Pancreas (tissue), 10 donors: ENCODE measurements at places on chromosomes 6 and 20.
A peak's percentile ranks its signal among the peaks of the same experiment; 100 is the strongest.

GRCh38 chr6:146827216-146827928, 228.6 kb downstream of the ADGB start:
- H3K4me1 ChIP-seq = no peaks in the 10 kb centered on the region
- no peak overlapping the region for H3K4me3 ChIP-seq
- H3K36me3 ChIP-seq = no peaks in the 10 kb centered on the region
- no peak overlapping the region for H3K27ac ChIP-seq

DNA sequence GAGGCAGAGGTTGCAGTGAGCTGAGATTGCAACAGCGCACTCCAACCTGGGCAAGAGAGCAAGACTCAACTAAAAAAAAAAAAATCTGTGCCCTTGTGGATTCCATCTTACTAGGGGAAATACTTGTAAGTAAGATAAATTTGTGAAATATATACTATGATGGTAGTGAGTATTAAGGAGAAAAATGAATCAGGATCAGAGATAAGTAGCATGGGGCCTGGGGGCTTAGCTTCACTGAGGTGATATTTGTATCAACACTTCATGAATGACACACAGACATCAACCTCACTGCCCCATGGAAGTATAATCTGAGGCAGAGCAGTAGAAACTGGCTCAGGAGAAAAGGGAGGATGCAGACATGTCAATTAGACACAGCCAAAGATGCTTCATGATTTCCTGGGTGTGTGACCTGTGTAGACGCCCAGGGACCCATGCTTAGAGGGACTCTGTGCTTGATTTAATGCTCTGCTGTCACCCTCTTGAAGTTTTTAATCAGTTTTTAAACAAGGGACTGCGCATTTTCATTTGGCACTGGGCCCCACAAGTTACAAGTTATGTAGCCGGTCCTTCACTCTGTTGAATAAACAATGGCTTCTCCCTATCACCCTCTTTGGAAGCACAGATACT, 41.9 kb downstream of the PCNA start:
- no peaks in the 10 kb centered on the region for H3K4me1 ChIP-seq
- H3K27ac ChIP-seq = peak overlapping the region; percentile 52
- no peaks in the 10 kb centered on the region for H3K36me3 ChIP-seq

DNA sequence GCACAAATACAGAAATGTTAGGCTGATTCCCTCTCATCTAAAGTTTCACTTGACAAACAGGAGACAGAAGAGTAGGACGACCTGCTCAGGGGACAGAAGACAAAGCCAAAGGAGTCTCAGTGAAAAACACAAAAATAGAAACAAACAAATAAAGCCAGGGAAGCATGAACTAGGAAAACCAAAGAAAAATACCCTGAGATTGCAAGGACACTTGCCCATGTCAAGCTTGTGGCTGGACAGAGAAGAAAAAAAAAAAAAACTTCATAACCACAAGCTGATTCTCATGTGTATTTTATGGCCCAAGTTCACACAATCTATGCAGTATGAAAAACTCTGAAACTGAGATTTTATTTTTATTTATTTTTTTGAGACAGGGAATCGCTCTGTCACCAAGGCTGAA, 85.6 kb upstream of the BEND6 start:
- H3K4me3 ChIP-seq = no peak overlapping the region
- H3K4me1 ChIP-seq = no peaks in the 10 kb centered on the region
- no peaks in the 10 kb centered on the region for H3K36me3 ChIP-seq
- DNase-seq = no peak
- no peaks in the 10 kb centered on the region for H3K27me3 ChIP-seq

GRCh38 chr6:77630014-77630413, 22.8 kb upstream of the MEI4 start:
- no peak for DNase-seq
- H3K4me3 ChIP-seq = no peak overlapping the region
- no peaks in the 10 kb centered on the region for H3K36me3 ChIP-seq
- H3K27me3 ChIP-seq = no peaks in the 10 kb centered on the region
- H3K4me1 ChIP-seq = no peaks in the 10 kb centered on the region

- H3K27me3 ChIP-seq = no peaks in the 10 kb centered on the region
- peaks cover 5% of the 10 kb centered on the region for H3K4me1 ChIP-seq
- no peak overlapping the region for H3K4me3 ChIP-seq
- H3K27ac ChIP-seq = no peak overlapping the region
- H3K36me3 ChIP-seq = no peaks in the 10 kb centered on the region
Observed at GRCh38 chr6:15355683-15356099, 109.8 kb downstream of the JARID2 start.

- no peak overlapping the region for H3K4me3 ChIP-seq
- no peak overlapping the region for H3K27ac ChIP-seq
- no peaks in the 10 kb centered on the region for H3K27me3 ChIP-seq
- DNase-seq = no peak
- H3K4me1 ChIP-seq = no peaks in the 10 kb centered on the region
Observed at GRCh38 chr6:2547355-2547754, 203.4 kb downstream of the MYLK4 start.

GRCh38 chr20:48035961-48036731, 250.9 kb upstream of the SULF2 start:
- no peak overlapping the region for H3K27ac ChIP-seq
- H3K36me3 ChIP-seq = no peaks in the 10 kb centered on the region
- H3K27me3 ChIP-seq = no peaks in the 10 kb centered on the region
- DNase-seq = no peak

DNA sequence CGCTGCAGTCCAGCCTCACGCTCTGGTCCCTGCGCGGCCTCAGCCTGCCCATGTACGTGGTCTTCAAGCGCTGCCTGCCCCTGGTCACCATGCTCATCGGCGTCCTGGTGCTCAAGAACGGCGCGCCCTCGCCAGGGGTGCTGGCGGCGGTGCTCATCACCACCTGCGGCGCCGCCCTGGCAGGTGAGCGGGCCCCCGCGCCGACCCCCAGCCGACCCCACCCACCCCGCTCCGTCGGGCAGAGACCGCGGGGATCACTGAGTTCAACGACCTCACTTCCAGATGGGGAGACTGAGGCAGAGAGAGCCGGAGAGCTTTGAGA, 545 bp downstream of the SLC35D3 start:
- peaks cover 7% of the 10 kb centered on the region for H3K4me1 ChIP-seq
- no peak for DNase-seq
- no peaks in the 10 kb centered on the region for H3K36me3 ChIP-seq
- peaks cover 4% of the 10 kb centered on the region for H3K27me3 ChIP-seq
- no peak overlapping the region for H3K27ac ChIP-seq

GRCh38 chr20:63652192-63652980, 838 bp downstream of the STMN3 start:
- H3K36me3 ChIP-seq = no peaks in the 10 kb centered on the region
- no peaks in the 10 kb centered on the region for H3K27me3 ChIP-seq
- peak overlapping the region; percentile 48 for H3K4me3 ChIP-seq
- no peak for DNase-seq
- peaks cover 7% of the 10 kb centered on the region for H3K4me1 ChIP-seq
- no peak overlapping the region for H3K27ac ChIP-seq

DNA sequence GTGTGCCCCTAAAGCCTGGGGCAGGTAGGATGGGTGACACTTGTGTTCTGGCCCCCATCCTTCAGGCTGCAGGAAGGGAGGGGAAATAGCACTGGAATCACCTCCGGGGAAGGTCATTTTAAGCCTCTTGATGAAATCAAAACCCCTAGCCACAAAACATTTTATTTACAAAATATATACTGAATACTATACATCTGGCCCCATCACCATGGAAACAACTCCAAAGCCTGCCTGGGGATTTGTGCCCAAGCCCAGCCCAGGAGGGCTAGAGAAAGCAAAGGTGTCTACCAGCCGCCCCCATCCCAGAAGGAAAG, 2.6 kb downstream of the SMIM29 start:
- no peaks in the 10 kb centered on the region for H3K36me3 ChIP-seq
- no peak overlapping the region for H3K27ac ChIP-seq
- DNase-seq = no peak
- no peaks in the 10 kb centered on the region for H3K27me3 ChIP-seq
- no peak overlapping the region for H3K4me3 ChIP-seq
- no peaks in the 10 kb centered on the region for H3K4me1 ChIP-seq

DNA sequence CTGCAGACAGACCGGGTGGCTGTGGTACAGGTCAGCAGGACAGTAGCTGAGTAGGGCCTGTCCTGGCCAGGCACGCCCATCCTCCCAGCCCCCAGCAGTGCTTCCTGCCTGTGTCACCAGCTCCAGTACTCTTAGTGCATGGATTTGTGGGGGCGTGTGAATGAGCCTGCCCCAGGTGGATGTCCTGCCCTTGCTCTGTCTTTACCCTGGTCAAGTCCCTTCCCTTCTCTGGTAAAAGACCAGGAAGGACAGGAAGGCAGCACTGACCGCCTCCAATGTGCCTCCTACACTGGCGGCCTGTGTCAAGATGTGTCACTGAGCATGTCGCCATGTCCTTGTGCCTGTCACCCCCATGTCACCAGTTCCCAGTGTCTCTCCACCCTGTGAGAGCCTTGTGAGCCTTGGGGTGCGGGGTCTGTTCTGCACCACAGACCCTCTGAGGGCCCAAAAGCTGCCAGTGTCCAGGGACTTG, 11.9 kb downstream of the TEAD3 start:
- H3K4me1 ChIP-seq = peaks cover 2% of the 10 kb centered on the region
- H3K36me3 ChIP-seq = no peaks in the 10 kb centered on the region
- no peak for DNase-seq
- no peak overlapping the region for H3K27ac ChIP-seq
- H3K4me3 ChIP-seq = no peak overlapping the region

DNA sequence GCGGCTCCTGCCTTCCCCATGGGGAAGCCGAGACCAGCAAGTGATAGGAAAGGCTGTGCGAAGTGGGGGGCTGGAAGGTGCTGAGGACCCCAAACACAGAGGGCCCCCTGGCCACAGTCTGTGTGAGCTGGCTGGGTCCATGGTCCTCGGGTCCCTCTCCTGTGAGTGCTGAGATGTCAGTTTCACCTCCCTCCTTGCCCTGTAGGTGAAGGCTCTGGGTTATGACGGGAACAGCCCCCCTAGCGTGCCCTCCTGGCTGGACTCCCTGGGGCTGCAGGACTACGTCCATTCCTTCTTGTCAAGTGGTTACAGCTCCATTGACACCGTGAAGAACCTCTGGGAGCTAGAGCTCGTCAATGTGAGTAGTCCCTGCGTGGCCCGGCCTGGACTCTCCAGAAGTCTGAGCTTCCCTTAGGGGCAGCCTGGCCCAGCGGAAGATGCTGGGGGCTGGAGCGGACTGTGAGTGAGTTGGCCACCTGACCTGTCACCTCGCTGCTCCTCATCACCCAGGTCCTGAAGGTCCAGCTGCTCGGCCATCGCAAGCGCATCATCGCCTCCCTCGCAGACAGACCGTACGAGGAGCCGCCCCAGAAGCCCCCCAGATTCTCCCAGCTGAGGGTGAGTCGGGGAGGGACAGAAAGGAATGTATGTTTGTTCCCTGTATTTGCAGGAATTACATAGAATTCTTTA, 61.7 kb downstream of the TCP11 start:
- H3K27ac ChIP-seq = no peak overlapping the region
- no peaks in the 10 kb centered on the region for H3K4me1 ChIP-seq
- peak; percentile 35 for DNase-seq
- no peaks in the 10 kb centered on the region for H3K27me3 ChIP-seq
- H3K36me3 ChIP-seq = peaks cover 46% of the 10 kb centered on the region
- H3K4me3 ChIP-seq = no peak overlapping the region

GRCh38 chr6:32700391-32701040, 34.1 kb upstream of the HLA-DQB1 start:
- H3K36me3 ChIP-seq = no peaks in the 10 kb centered on the region
- no peaks in the 10 kb centered on the region for H3K4me1 ChIP-seq

DNA sequence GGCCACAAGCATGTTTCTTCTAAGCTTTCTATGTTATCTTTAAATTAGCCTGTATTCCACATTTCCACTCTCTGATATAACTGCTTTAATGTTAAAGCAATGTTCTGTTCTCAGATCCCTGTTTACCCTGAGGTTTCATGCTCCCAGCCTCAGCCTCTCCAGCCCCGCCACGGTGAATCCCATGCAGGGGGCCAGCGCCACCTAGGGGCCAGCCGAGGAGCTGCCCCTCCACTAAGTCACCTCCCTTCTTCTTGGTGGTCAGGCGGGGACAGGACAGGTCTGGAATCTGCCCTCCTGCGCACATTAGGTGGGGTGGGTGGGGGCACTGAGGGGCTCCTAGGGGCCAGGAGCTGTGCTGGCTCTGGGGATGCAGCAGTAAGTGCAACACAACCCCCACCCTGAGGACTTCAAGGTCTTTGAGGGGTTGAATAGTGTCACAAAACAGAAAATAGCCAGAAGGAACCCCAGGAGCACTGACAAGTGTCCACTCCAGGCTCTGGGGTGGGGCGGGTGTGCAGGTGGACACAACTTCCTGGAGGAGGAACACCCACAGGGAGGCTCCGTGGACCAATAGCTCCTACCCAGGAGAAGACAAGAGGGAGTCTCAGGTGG, 61.6 kb downstream of the RAB44 start:
- H3K4me3 ChIP-seq = no peak overlapping the region
- H3K4me1 ChIP-seq = peaks cover 6% of the 10 kb centered on the region

DNA sequence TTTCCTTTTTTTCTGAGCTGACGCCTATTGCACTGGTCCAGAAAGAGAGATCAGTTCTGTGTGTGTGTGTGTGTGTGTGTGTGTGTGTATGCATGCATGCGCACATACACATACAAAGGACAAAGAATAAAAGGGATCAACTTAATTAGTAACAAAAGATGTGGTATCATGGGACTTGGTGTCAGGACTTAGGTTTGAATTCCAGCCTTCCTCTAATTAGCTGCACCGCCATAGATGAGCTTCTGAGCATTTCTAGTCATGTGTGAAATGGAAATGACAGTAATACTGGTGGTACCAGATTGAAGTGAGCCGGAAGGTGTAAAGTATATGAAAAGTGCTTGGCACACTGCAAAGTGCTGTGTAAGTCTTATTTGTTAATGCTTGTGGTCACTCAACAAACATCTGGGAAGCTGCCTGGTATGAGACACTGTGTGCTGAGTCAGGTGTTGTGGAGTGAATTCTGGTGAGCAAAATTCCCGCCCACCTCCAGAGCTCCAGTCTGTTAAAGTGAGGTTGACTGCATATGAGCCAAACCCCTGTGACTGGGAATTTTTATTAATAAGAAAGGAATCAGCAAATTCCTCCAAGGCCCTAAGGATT, 12.4 kb downstream of the DAAM2 start:
- H3K4me1 ChIP-seq = peaks cover 4% of the 10 kb centered on the region
- no peaks in the 10 kb centered on the region for H3K36me3 ChIP-seq
- no peak overlapping the region for H3K4me3 ChIP-seq

DNA sequence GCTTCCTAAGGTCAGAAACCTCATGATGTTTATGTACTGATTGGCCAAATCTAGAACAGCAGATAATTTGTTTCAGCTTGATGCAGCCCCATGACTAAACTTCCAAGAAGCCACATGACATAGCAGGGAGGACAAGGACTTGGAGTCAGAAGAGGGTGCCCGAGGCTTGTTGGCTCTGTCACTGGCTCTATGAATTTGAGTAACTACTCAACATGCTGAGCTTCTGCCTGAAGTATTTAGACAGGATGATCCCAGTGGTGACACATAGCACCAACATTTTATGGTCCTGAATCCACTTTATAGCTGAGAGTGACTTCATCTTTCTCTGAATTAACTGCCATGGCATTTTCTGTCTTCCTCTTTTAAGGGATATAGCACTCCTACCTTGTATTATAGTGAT, 13.5 kb upstream of the TBX18 start:
- H3K4me3 ChIP-seq = no peak overlapping the region
- DNase-seq = no peak
- H3K27ac ChIP-seq = no peak overlapping the region
- H3K27me3 ChIP-seq = peaks cover 11% of the 10 kb centered on the region
- H3K36me3 ChIP-seq = no peaks in the 10 kb centered on the region
